ENCODE measurements at places on chromosomes 12 and 14.

DNA sequence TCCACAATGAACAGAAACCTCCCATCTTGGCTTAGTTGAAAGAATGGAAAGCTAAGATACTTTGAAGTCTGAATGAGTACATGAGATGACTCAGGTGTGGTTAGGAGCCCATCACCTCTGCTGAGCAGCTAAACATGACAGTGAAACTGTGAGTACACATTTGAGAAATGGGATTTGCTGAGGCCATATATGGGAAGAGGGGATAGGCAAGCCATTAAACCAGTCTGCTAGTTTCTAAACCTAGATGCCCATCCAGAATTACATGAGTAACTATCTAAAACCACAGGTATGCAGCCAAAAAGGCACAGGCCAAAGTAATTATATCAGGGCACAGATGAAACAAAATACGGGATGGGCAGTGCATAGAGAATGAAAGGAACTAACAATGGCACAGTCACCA, 41.2 kb downstream of the NKX2-1 start:
- peak; percentile 99 for DNase-seq

DNA sequence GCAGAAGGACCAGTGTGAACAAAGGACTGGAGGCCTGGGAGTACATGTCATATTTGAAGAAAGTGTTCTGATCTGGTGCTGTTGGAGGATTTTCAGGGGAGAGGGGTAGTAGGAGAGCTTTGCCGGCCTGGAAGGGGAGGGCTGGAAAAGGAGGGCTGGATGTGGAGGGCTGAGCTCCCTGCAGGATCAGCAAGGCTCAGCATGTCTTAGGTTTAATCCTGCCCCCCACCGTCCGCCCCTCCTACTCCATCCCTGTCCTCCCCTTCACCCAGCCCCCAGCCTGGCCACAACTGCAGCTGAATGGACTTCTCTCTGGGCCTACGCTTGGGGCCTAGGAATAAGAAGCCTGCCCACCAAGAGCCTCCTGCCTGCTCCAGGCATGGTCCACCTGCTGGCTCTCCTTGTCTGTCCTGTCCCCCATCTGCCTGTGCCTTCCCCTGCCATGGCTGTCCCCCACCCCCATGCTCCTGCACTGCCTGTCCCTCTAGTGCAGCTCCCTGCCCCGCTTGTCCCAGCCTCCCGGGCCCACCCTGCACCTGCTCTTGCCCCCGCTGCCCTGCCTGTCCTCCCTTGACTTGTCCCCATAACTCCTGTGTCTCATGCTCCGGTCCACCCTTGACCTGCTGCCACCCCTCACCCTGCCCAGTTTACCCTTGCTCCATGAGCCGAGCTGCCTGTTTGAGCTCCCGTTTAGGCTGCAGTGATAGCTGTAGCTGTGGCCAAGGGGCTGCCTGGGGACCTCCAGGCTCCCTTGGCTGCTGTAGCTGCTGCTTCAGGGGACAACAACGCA, 9.8 kb upstream of the RARG start:
- no peak for DNase-seq

GRCh38 chr12:64950711-64951298, 126.4 kb downstream of the TBC1D30 start:
- DNase-seq = no peak

- peak; percentile 99 for DNase-seq
These were observed 41.1 kb upstream of the PCED1B start for GRCh38 chr12:47038270-47038748.

DNA sequence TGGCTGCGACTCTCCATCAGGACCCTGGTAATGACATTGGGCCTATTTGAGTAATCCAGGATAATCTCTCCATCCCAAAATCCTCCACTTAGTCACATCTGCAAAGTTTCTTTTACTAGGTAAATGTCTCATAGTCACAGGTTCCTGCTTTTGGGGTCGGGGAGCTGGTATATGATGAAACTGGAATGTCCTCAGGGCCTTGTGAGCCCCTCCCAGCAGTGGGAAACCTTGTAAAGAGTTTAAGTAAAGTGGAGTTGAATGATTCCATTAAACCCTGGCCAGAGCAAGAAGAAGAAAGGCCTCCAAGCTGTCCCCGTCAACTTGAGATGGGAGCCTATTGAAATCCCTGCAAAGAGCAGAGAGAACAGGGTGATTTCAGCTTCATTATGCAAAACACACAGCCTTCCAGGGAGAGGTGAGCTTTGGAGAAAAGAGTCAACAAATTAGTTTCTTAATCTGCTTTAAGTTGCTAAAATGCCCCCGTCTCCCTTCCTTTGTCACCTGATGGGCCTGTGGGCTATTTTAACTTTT, 12.6 kb downstream of the WSCD2 start:
- no peak for DNase-seq

DNA sequence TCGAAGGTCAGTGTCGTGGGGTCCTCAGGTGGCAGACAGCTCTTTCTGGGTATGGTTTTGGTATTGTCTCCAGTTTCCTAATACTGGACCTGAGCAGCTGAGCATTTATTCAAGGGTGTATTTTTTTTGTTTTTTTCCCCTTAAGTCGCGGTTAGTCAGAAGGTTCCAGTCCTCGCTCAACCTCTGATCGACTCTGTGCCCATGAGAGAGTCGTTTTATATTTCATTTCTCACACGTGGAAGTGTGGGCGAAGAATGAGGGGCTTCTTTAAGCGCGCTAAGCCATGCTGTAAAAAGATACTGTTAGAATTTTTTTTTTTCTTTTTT, 499 bp downstream of the MIPOL1 start:
- DNase-seq = no peak

DNA sequence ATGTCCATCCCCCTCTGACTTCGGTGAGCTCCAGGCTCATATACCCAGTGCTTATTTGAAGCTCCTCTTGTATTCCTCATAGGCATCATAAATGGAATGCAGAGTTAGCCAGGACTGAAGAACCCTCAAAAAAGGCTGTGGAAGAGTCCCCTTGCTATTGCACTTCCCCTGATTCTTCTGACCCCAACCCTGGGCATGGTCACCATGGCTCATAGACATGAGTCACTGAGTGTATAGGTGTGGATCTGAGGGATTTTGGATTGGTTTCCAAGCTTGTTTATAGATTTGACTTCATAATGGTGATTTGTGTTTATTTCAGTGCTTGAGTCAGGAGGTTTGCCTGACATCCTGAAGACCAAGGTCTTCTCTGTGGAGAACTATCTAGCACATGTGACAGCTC, 98.4 kb upstream of the SLC38A2 start:
- DNase-seq = peak; percentile 24

GRCh38 chr12:110248096-110248447, 33.0 kb upstream of the ATP2A2 start:
- peak; percentile 79 for DNase-seq

GRCh38 chr14:79420725-79421124, 790.6 kb downstream of the DIO2 start:
- no peak for DNase-seq
